ENCODE measurements at places on chromosomes 11 and 22. TPM values are rescaled to one million over a fixed set of nuclear protein-coding genes. Genes with fewer than 3 reads are reported as not detected.

The TEAD1 gene
- 10.4 TPM for polyA plus RNA-seq

The DDX25 gene
- 0.27 TPM for polyA plus RNA-seq

The C11orf87 gene
- not detected for polyA plus RNA-seq

The DNAJC24 gene
- 2.3 TPM for polyA plus RNA-seq

The NXPE1 gene
- not detected for polyA plus RNA-seq

The KMT2A gene
- 8.5 TPM for polyA plus RNA-seq

The THY1 gene
- 0.92 TPM for polyA plus RNA-seq

The OR6T1 gene
- polyA plus RNA-seq = not detected

The RHOD gene
- polyA plus RNA-seq = 194 TPM

All from esophagus (tissue), 2 donors.